ENCODE measurements at places on chromosomes 1 and 21.

GRCh38 chr1:21334214-21335087 is 44.2 kb upstream of the ECE1 start:
- peak; percentile 45 for DNase-seq

GRCh38 chr1:100353988-100354387 is 1.7 kb downstream of the CDC14A start:
- no peak for DNase-seq

GRCh38 chr1:110956586-110956985 is 7.1 kb downstream of the LRIF1 start:
- no peak for DNase-seq

DNA sequence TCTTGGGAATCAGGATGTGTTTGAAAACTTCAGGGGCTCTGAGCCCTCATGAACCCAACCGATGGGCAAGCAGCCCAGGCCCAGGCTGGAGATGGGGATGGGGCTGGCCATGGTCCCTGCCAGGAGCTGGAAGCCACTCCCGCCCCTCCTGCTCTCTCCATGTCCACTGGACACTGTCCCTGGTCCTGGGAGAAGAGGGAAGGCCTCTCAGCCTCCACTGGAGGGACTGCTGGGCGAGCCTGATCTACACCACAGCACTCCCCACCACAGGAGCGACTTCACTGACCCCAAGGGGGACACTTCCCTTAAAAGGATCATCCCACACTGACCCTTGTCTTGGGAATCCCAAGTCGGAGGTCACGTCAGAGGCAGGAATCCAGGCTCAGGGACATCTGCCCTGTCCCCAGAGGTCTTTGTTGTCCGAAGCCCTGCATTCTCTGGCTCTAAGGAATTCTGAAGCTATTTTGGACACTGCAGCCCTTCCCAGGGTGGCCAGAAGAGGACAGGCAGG is 16.9 kb upstream of the COL18A1 start:
- DNase-seq, result no peak

DNA sequence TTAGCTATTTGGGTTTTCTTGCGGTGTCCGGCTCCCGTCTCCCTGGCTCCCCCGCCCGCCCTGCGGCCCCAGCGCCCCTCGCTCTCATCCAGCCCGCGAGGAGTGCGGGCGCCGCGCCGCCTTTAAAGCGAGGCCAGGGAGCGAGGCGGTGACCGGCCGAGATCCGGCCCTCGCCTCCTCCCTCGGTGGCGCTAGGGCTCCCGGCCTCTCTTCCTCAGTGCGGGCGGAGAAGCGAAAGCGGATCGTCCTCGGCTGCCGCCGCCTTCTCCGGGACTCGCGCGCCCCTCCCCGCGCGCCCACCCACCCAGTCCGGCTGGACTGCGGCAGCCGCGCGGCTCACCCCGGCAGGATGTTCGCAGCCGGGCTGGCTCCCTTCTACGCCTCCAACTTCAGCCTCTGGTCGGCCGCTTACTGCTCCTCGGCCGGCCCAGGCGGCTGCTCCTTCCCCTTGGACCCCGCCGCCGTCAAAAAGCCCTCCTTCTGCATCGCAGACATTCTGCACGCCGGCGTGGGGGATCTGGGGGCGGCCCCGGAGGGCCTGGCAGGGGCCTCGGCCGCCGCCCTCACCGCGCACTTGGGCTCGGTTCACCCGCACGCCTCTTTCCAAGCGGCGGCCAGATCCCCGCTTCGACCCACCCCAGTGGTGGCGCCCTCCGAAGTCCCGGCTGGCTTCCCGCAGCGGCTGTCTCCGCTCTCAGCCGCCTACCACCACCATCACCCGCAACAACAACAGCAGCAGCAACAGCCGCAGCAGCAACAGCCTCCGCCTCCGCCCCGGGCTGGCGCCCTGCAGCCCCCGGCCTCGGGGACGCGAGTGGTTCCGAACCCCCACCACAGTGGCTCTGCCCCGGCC is 492 bp downstream of the HLX start:
- DNase-seq, result no peak

DNA sequence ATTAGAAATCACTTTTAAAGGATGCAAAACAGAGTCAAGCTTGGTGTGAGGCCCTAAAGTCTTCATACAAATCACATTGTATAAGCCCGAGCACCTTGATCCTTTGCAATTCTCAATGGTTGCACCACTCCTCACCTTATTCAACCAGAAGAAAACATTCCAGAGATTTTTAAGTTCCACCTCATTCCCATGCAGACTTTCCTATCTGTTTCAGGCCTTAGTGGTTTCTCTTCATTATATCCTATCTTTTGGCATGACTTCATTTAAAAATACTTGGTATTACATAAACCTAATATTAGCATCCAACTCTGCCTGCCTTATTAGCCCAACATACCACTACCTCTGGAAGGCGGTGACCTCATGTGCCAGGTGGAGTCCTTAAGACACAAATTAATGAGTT is 9.3 kb upstream of the GREM2 start:
- no peak for DNase-seq

GRCh38 chr1:216910081-216910840 is 187.0 kb upstream of the ESRRG start:
- DNase-seq, result no peak

GRCh38 chr1:85573322-85573721 is 7.2 kb upstream of the CCN1 start:
- DNase-seq, result no peak

GRCh38 chr1:150092180-150092791 is 24.7 kb downstream of the VPS45 start:
- DNase-seq, result no peak

- no peak for DNase-seq
Observed at GRCh38 chr1:5597991-5598823, 394.0 kb downstream of the NPHP4 start.

DNA sequence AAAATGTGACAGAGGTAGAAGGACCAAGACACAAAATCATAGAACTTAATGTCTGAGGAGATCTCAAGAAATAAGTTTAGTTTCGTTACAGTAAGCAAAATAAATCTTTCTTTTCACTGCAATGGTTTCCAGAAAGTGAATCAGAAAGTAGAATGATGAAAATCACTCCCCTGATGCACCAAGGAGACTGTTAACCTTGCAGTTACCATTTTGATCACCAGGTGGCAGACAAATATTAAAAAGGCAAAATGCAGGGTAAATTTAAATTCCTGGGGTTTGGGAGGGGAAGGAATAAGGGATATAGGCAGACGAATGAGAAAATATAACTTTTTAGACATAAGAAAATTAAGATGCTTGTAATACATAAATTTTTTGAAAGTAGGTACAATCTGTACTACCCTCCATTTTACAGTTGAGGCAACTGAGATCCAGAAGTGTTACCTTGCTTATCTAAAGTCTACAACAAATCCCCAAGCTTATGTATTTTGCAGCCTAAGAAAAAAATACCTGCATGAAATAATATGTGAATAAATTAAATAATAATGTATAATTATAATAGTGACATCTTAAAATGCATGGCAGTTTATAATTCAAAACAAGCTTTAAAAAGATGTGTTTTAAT is 253.2 kb downstream of the CRB1 start:
- DNase-seq, result no peak

GRCh38 chr1:243482141-243483022 is 226.5 kb downstream of the SDCCAG8 start:
- DNase-seq, result no peak

DNA sequence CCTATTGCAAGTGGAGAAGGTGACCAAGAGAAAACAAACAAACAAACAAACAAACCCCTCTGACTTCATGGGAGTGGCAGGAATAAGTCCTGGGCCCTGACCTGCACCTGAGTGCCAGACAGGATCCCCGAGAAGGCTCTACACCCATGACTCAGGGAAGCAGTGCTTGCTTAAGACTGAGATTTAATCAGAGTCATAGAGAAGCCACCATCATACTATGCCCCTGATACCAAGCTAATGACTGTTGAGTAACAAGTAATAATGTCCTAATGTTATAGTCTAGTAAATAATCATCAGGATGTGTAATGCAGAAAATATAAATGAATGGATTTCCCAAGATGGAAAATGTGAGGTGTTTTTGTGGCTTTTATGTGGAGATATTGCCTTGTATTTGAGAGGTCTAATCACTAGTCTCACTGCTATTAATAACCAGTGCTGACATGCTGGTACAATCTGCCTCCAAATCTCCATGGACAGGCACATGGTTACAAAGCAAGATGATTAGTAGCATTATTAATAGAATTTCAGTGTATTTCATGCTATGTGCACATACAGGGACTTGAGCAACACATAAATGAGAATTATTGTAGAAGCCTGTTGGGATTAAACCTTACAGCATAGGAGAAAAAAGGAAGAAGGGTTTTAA is 1290.9 kb downstream of the MRPL39 start:
- no peak for DNase-seq

- no peak for DNase-seq
Observed at GRCh38 chr1:31759298-31760023, 4.7 kb downstream of the ADGRB2 start.

DNA sequence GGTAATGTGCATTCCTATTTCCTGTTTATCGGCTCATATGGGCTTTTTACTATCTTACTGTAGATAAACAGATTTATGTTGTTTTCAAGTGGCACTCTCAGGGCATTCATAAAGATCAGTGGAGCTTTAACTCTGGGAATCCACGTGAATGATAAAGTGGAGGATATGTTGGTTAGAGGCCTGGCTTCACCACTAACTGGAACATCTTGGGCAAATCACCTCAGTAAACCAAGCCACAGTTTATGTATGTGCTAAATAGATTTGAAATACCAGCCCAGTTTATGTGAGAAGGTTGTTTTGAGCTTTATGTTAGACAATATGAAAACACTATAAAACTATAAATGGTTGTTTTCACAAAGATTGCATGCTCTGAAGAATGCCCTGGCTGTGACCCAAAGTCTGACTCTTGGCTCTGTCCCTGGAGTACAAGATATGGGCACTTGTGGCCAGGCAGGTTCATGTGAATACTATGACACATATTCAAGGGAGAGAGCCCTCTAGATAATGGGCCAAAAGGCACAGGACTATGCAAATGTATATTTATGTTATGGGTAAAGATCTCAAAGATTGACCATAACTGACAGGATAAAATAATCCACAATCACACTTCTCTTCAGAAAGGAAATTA is 36.7 kb downstream of the FAM163A start:
- DNase-seq, result no peak

GRCh38 chr21:14251336-14251735 is 35.4 kb downstream of the RBM11 start:
- DNase-seq, result no peak

- no peak for DNase-seq
Observed at GRCh38 chr1:119364640-119365039, 3.9 kb upstream of the HAO2 start.

DNA sequence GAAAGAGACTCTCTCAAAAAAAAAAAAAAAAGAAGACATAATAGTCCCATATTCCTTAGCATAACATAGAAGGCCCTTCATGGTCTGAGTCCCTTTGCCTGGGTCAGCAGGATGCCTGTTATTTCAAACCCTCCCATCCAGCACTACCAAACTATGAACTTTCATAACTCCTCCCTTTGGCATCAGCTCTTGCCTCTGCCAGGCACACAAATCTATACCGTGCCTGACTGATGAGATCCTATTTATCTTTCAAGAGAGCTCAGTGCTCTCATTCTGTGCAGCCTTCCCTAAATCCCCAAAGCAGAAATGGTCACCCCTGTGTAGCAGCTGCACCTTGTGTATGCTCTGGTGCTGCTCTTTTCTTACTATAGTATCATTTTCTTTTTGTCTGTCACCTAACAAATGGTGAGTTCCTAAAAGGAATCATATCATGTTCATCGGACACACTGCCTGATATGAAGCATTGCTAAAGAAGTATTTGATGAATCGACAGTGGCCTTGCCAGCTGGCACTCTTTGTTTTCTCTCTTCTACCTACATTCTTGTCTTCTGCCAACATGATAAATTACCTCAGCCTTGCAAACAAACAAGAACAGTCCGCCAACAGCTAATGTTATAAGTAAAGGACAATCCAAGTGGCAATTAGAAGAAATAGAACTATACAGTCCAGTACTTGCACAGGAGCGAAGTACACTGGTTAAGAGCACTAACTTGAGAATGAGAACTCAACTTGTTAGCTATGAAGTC is 29.9 kb downstream of the FMO4 start:
- no peak for DNase-seq

- DNase-seq, result no peak
Observed at GRCh38 chr21:33546086-33546485, 3.2 kb downstream of the SON start.

- no peak for DNase-seq
Observed at GRCh38 chr1:6948416-6948815, 163.2 kb downstream of the CAMTA1 start.

- DNase-seq, result no peak
Observed at GRCh38 chr1:80251591-80251990, 1245.1 kb upstream of the ADGRL4 start.

DNA sequence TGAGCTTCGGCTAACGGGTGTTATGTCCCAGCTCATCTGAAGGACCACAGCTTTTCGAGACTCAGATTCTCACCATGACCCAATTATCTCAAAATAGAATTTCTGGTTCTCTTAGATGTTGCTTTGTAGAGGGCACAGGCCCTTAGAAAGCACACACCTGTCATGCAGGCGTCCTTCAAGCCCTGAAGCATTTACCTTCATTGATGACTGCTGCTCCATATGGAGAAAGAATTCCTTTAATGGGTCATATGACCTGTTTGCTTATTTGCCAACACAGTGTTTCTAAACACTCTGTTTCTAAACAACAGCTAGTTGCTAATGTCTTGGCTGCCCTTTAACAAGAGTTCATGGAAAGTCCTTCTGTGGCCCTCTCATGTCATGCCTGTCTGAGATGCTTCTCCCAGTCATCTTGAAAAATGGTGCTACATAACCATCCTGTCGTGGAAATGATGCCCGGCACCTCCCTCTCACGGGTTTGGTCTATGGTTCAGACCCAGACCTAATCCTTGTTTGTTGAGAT is 495.7 kb downstream of the KIF26B start:
- DNase-seq, result no peak

DNA sequence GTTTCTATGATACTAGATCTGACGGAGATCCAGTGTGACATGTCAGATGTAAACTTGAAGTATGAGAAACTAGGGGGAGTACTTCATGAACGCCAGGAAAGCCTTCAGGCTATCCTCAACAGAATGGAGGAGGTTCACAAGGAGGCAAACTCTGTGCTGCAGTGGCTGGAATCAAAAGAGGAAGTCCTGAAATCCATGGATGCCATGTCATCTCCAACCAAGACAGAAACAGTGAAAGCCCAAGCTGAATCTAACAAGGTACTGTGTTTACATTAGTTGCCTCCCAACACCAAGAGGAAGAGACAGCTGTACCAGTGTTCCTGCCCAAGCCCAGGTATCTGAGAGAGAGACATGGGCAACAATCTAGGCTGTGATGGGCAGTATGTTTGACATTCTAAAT is 112.2 kb upstream of the BMP8A start:
- DNase-seq, result no peak
